ENCODE measurements at places on chromosomes 3 and 15.

- DNase-seq, result peak; percentile 45
Observed at GRCh38 chr3:142645236-142645793, 49.1 kb downstream of the PLS1 start.

- peak; percentile 65 for DNase-seq
Observed at GRCh38 chr3:157417247-157417646, 19.4 kb upstream of the PTX3 start.

DNA sequence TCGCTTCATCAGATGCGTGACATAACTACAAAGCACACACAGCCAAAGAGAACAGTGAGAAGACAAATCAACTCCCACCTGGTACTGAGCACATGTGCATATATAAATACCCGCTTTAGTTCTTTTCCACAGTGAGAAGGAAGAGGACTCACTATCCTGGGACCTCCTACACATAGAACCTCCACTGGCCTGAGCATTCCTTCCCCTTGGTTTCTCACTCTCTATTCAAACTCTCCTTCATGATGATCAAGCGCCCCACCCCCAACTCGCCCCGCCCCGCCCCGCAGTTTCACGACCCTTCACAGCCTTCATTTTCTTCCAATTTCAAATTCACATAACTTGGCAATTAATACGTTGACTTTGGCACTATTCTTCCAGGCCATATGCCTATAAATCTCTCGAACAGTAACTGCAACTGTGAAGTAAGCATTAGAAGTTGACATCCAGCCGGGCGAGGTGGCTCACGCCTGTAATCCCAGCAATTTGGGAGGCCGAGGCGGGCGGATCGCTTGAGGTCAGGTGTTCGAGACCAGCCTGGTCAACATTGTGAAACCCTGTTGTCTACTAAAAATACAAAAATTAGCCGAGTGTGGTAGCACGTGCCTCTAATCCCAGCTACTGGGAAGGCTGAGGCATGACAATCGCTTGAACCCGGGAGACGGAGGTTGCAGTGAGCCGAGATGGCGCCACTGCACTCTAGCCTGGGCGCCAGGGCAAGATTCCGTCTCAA is 1.1 kb downstream of the RPS17 start:
- DNase-seq, result no peak

DNA sequence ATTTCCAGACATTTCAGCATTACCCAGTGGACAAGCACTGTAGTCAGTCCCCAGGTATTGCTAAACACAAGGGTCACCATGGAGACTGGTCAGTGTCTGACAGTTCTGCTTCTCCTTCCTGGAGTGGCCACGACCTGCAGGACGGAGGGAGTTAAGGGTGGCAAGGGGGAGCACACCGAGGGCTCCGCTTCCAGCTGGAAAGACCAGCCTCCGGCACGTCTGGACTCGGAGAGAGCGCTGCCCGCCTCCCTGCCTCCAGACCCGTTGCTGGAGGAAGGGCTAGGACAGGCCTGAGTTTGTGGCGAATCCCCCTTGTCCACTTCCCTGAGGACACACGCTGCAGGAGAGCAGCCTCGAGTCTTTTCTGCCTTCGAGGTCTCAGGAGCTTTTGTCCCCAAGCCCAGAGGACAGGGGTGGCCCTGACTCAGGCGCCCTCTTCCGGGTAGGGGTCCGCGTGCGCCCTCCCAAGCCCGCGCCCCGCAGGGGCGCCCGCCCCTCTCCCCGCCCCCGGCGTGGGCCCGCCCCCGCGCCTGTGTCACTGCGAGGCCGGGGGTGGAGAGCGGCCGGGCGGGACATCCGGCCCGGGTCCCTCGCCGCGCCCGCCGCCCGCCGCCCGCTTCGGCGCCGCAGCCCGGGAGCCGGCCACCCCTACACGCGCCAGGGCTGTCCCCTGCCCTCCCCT is at the start of gene CHST14:
CHST14 (plus strand) TSS at position 562 of the 682 bp plus-strand sequence. CDS start 230 bp downstream, outside the sequence.
- DNase-seq, result peak; percentile 48

DNA sequence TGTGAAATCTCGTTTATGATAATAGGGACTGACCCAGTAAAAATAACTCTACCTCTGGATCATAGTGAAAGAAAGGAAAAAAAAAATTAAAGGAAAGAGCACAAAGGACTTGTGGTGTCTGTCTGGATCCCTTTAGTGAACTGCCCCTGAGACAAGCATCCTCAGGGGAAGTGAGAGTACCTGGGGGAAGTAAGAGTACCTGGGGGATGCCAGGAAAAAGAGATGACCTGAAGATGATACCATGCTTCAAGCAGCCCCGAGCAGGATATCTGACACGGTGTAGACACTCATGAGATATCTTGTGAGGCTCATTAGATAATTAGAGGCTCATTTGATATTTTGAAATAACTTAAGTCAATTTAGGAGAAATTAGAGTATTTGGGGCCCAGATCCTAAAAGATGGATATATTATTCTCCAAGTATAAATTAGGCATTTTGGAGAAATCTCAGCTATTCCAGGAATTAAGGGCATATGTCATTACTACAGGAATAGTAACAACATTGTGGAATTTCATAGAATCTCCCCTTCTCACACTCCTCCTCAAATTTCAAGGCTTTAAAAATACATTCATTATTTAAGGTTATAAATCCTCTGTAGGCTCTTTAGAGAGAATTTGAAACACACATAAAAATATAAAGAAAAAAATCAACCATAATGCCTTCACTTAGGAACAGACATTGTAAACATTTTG is 36.3 kb upstream of the PSMD6 start:
- DNase-seq, result peak; percentile 53

DNA sequence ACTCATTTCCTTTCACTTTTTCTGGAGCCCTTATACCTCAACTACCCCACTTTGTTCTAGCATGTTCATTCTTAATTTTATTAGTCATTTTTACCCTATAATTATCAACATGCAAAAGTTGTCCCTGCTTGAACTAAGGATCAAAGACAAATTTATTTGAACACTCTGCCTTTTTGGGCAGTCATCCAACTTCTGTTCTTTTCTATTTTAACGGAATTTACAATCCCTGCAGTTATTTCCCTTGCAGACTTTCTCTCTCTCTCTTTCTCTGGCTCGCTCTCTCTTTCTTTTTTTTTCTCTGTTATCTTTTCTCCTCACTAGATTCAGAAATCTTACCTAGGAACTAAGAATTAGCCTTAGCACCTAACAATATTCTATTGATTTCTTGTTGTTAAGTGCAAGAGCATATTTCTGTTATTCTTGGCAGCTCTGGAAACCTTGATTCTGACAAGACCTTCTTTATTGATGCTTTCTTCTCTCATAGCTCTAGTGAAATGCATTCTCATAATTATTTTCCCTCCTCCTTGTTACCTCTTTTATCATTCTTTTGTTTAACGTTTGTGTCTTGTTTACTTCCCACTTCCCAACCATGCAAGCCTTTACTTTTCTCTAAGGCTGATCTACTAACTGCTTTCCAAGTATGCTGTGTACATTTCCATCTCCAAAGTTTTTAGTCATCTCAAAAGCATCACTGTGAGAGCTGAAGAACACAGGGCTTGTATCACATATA is 951.6 kb downstream of the DIPK2A start:
- no peak for DNase-seq

- DNase-seq, result peak; percentile 74
Observed at GRCh38 chr15:49815526-49815925, 194.7 kb downstream of the DTWD1 start.

GRCh38 chr3:121624147-121624899 is 31.1 kb downstream of the FBXO40 start:
- DNase-seq, result no peak

Measured in fibroblast of skin of right quadriceps (primary cell).